Gastrocnemius medialis (tissue), 4 donors: ENCODE measurements at places on chromosomes 4 and X. TPM values are rescaled to one million over a fixed set of nuclear protein-coding genes. Genes with fewer than 3 reads are reported as not detected.

Gene DOK7
- total RNA-seq, result 8.1 TPM

Gene ADH1A
- not detected for total RNA-seq

Gene TMPRSS11B
- total RNA-seq, result not detected

Gene MAGEC3
- total RNA-seq, result not detected

Gene ZNF711
- 0.29 TPM for total RNA-seq

Gene TRO
- total RNA-seq, result 0.71 TPM

Gene GLOD5
- not detected for total RNA-seq

Gene GUCY1A1
- total RNA-seq, result 15.5 TPM

Gene CXCR3
- total RNA-seq, result not detected

Gene UVSSA
- total RNA-seq, result 8.5 TPM

Gene CXCL13
- total RNA-seq, result not detected

Gene PNMA6F
- total RNA-seq, result not detected

Gene GABRG1
- total RNA-seq, result not detected

Gene IL13RA2
- total RNA-seq, result not detected

Gene DMRTC1
- not detected for total RNA-seq

Gene DNAAF6
- not detected for total RNA-seq
